ENCODE measurements at places on chromosomes 11 and 22.

- DNase-seq, result no peak
Measured at GRCh38 chr11:119699227-119699626, 29.8 kb downstream of the NECTIN1 start.

DNA sequence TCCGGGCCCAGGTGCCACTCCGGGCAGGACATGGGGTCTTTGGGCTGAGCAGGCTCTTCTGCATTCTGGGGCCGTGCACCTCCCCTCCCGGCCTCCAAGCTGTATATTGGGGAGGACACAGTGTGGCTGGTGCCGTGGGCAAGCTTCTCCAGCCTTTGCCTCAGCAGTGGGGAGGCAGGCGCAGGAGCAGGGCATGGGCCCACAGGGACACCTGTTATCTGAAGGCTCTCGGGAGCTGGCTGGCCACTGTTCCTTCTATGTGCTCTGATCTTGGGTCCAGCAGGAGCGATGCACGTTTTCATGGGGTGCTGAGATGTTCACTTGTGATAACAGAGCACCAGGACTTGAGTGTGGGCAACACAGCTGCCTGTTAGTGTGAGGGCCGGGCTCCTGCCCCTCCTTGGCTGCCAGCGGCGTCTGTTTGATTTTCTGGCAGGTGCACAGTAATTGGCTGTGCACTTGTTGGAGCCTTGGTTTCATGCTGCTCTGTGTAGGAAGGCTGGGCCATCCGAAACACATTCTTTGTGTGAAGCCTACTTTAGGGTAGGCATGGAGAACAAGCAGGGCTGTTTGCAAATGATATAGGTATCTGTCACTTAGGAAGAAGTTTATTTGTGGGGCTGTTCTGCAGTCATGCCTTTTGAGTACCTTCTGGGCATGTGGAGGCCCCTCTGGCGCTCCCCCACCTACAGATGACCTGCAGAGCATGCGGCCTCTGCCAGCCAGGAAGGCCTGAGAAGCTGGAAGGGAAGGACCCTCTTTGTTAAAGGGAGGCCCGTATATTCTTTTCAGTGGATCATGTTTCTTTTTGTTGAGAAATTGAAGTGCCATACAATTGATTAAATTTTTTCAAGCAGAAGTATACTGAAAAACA, 201.5 kb downstream of the TBC1D22A start:
- DNase-seq, result no peak

GRCh38 chr22:36065462-36065774, 36.8 kb upstream of the RBFOX2 start:
- DNase-seq, result no peak

DNA sequence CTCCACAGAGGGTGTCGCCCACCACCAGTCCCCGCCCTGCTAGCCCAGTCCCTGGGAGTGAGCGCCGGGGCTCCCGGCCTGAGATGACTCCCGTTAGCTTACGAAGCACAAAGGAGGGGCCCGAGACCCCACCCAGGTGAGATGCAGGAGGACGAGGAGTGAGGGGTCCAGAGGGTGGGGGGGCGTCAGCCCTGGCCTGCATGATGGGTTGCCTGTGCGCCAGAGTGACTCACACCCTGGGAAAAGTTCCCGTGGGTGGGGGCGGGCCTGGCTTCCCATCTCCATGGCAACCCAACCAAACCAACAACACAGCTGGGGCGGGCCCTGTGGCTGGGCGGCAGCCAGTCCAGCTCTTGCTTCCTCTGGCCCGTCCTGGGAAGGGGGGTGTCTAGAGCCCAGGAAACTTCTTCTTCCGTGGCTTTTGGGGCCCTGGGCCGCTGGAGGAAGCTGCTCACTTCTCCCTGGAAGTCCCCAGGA, 4.5 kb downstream of the GAS2L1 start:
- peak; percentile 79 for DNase-seq

- no peak for DNase-seq
Measured at GRCh38 chr11:96486890-96487611, 97.2 kb downstream of the JRKL start.

DNA sequence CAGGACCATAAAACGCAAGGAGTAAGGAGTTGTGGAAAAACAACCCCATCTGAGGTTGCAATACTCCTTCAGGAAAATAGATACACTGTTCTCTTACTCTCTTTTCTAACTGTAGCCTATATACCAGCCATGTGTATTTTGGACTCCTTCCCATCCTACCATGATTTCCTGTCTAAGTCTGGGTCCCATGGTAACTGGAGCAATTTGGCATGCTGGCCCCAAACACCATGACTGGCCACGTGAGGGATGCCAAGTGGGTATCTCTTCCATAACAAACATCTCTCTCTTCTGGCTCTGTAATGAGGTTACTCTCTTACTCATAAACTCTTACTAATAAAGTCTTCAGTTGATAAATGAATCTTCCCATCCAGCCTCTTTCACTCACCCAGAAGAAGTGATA, 26.5 kb downstream of the ABTB2 start:
- no peak for DNase-seq

DNA sequence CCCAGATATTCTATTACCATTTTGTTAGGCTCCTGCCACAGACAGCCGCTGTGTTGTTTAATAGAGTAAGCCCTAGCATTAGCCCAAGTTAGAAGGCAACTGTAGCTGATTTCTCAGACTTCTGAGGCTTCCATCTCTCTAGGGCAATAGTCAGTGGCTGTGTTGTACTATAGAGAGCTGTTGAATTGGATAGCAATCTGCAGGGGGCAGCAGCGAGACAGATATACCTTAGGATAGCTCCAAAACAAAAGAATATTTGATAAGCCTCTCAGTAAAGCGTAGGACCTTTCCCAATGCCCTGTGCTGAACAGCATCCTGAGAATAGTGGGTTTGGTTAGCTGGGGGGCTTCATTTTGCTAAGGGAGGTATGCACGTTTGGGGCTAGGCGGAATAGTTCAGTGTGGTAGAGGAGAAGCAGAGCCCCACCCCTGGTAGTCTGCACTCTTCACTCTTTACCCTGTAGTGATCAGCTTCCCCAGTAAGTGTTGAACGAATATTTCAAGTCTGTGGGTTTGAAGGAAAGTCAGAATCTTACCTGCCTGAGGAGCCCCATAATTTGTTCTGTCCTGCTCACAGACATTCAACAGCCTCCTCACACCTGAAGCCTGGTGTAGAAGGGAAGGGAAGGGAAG, 515.1 kb downstream of the INSC start:
- no peak for DNase-seq

GRCh38 chr11:63931045-63931444, 7.8 kb upstream of the NAA40 start:
- no peak for DNase-seq

DNA sequence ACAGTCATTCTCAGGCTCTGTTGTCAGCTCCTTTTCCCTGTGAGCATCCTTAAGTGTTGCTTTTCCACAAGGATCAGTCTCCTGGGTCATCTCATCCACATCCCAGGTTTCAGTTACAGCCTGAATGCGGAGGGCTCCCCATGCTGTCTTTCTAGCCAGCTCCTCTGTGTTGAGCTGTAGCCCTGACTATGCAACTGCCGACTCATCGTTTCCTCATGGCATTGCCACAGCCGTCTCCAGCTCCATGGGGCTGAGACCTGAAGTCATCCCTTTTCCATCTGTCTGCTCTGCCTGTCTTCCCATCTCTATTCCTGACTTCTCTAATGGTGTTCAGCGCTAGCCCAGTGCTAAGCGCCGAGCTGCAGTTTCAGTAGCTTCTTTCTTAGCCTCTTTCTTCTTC, 11.8 kb downstream of the SAMM50 start:
- no peak for DNase-seq

DNA sequence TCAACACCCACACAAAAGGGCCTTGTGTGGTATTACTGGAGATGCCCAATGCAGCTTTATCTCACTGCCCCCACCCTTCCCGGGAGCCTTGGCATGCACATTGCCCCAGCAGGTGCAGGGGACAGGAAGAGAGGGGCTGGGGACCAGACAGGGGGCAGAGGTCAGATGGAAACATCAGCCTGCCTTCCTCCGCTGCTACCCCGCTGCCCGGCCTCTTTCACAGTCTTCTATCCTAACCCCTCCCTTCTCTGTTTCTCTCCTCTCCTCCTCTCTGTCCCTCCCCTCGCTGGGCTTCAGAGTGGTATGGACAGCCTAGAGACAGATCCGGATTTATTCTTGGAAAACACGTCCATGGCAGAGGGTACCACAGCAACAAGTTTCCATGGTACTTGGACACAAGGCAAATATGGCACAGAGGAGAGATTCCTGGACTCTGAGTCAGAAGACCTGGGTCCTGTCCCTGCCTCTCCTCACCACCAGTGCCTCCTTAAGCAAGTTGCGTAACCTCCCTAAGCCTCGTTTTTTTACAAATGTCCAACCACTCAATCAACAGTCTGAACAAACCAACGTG, 8.3 kb upstream of the IGSF9B start:
- no peak for DNase-seq

DNA sequence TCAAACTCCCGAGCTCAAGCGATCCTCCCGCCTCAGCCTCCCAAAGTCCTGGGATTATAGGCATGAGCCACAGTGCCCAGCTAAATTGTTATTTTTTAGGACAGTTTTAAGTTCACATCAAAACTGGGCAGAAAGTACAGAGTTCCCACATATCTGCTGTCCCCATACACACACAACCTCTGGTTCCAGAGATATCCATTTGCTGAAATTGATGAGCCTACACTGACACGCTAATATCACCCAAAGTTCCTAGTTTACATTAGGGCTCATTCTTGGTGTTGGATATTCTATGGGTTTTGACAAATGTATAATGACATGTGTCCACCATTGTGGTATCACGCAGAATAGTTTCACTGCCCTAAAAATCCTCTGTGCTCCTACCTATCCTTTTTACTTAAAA, 2.7 kb upstream of the SEC14L4 start:
- DNase-seq, result no peak

DNA sequence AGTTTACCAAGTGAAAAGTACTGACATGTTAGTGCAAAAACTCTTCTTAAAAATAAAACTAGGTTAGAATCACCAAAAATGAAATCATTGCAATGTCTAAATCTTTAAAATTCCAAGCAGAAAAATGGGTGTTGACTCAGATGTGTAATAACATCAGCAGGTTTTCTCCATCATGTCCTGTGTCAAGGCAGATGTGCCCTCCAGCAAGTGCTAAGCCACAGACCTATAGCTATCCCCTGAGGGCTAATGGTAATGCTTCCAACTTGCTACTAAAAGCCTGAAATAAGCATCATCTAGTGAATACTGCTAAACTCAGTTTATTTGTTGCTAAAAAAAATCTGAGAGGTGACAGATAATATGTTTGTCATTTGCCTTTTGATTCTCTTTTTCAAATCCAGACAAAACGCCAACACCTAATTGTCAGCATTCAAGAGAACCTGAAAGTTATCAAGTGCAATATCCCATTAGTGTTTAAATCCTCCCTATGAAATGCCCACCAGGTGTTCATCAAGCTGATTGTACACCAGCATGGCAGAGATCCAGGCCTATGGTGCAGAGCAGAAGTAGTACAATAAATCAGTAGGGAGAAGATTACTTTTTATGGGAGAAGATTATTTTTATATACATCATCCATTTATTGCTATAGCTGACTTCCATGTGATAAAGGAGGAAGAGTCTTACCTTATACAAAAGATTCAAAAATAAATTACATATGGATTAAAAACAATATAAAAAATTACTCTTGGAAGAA, 55.1 kb upstream of the SYT9 start:
- no peak for DNase-seq

- no peak for DNase-seq
Measured at GRCh38 chr22:37601540-37602442, 6.8 kb upstream of the GGA1 start.

DNA sequence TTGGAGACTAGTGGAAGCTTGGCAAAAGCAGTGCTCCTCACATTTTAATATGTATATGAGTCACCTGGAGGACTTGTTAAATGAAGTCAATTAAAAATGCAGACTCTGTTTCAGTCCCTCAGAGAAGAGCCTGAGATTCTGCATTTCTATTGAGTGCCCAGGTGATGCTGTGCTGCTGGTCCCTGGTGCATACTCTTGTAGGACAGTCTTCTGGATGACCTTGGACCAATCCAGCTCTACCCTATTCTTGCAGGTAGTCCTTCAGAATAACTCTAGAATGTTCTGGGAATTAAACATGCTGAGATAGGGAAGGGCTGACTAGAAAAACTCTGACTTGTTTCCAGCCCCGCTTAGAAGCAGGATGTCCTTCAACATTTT, 115.9 kb downstream of the CASP12 start:
- DNase-seq, result no peak
